Bone marrow (tissue), 2 donors: ENCODE measurements at places on chromosomes 11 and 22.
A peak's percentile ranks its signal among the peaks of the same experiment; 100 is the strongest.

- DNase-seq, result no peak
Observed at GRCh38 chr11:132101881-132102280, 731.5 kb downstream of the NTM start.

- peak; percentile 85 for DNase-seq
Observed at GRCh38 chr11:6618117-6619003, 862 bp downstream of the TPP1 start.

DNA sequence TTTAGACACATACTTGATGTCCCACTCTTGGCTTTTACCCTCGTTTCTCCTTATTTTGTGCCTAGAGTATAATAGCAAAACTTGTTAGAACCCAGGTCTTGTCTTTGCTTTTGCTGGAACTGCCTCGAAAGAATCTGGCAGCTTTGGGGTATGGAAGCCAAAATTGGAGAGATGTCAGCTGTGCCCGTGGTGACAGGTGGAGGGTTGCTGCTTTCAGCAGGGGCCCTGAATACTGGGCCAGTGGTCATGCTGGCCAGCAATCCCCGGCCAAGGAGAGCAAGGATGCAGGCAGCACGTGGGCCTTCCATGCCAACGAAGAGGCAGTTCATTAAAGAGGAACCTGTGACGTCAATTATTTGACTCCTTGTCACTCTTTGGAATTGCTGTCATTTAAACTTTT lies 181.1 kb downstream of the HIPK3 start:
- no peak for DNase-seq

DNA sequence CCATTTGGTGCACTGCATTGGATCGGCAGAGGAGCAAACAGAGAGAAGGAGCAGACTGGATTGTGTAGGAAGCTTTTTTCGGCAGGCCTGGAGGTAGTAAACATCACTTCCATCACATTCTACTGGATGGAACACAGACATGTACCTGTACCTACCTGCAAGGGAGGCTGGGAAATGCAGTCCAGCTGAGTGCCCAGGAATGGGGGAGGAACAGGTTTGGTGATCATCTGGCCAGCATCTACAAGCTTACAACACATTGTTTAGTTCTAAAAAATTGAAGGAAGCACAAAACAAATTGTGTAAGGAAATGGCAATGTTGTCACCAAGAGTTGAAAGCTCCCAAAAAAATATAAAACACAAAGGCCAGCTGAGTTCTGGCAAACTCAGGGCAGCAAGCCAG lies 19.1 kb downstream of the SMIM38 start:
- DNase-seq, result no peak

DNA sequence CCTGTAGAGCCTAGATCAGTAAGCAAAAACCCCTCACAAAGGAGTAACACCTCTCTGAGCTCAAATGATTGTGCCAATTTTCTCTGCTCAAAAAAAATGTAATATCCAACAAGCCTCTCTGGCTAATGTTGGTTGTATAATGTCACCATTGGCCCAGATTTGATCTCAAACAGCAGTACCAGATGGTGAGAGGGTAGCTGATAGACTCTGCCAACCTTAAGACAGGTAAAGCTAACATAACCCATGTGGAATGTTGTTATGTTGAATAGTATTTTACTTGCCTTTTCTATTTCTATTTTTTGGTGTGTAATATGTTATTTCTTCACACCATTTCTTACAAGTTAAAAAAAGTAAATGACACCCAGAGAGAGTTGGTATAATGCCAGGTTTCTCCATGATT lies 166.7 kb upstream of the GUCY1A2 start:
- DNase-seq, result no peak

DNA sequence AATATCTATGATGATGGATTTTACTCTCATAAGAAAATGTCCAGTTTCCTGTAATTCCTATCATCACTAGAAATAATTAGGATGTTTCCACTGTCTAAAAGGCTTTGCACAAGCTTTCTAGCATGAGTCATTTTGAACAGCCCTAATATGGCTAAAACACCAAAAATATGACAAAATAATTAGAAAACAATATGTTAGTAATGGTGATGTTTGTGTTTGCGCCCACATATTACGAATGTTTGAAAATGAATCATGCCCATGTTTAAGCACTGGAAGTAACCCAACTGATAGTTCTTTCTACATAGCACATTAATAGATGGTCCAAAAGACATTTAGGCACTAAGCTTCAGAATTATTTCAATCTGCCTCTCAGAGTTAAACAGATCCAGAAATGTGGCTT lies 96.0 kb downstream of the TRPC6 start:
- DNase-seq, result no peak

DNA sequence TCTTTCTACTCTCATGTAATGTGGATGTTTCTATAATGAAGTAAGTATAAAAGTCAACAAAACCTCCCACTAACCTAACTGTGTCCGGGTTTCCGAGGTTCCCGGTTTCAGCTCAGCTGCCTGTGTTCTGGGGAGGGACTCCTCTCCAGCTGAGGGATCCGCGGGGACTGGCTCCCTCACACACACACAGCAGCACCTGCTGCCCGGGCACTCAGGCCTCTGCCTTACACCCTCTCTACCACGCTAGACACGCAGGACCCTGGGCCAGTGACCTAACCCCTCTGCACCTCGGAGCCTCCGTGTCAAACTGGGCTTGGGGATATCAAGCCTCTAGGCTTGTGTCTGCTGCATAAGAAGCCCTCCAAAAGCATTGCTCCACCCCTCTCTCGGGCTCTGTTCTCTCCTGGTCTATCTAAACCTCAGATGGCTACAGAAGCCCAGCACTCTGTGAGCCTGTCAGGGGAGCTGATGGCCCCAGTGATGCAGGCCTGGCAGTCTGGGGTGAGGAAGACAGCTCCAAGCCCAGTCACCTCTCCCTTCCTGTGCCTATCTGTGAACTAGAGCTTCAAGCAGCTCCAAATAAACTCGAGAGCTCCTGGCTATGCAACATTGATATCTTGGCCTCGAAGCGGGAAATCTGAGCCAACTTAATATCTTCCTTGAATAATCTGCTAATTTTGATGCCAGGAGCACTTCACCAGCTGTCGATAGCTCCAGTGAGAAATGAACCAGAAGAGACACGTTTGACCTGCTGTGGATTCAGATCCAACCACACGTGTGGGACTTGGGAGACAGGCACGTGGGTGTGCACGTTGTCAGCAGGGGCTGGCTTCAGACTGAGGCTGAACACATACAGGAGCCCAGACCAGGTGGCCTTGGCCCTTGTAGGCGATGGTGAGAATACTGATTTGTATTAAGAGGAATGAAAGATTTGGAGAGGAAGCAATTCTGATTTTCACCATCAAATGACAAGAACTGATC lies 232.7 kb upstream of the B3GAT1 start:
- DNase-seq, result no peak

- no peak for DNase-seq
Observed at GRCh38 chr22:46531581-46532175, 5.7 kb downstream of the CELSR1 start.

DNA sequence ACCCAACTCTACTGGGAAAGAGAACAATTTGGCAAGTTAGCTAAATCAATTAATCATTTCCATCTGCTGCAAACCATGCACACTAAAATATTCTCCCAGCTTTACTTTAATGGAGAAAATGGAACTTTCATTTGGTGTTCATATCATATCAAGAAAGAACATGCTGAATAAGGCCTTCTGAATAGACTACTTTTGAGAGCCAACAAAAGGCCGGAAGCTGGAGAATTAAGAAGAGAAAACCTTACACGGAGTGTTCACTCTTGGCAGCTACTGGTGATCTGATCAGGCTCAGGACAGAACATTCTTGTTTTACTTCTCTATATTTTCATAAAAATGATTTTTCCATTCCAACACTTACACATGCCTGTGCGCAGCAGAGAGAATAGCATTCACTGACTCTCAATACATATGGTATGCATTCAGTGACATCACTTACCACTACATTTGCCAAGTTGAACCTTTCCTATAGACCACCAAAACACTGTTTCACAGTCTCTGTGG lies 165.3 kb downstream of the TTC28 start:
- no peak for DNase-seq

DNA sequence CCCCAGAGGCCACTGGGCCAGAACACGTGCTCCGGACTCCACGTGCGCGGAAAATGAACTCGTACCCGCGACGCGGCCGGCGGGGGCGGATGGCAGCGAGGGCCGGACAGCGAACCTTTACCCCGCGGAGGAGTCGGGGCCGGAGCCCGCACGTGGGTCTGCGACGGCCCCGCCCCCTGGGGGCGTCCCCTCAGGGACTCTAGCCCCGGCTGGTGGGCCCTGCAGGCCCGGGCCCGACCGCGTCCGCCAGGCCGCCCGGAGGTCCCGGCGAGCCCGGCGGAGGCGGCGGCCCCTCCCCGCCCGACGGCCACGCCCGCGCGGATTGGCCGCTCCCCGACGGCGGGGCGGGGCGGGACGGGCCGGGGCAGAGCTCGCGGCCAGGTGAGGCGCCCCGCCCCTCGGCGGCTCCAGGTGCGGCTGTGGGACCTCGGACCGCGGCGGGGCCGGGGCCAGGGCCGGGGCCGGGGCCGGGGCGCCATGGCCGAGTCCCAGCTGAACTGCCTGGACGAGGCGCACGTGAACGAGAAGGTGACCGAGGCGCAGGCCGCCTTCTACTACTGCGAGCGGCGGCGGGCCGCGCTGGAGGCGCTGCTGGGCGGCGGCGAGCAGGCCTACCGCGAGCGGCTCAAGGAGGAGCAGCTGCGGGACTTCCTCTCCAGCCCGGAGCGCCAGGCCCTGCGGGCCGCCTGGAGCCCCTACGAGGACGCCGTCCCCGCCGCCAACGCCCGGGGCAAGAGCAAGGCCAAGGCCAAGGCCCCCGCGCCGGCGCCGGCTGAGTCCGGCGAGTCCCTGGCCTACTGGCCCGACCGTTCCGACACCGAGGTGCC lies at the start of gene FAM83F:
FAM83F (plus strand) TSS at position 389 of the 827 bp plus-strand sequence; CDS start at position 478, 89 bp downstream.
- DNase-seq, result no peak

GRCh38 chr11:10650630-10651029 lies 42.9 kb downstream of the IRAG1 start:
- no peak for DNase-seq

- DNase-seq, result no peak
Observed at GRCh38 chr11:17780668-17781067, 46.1 kb downstream of the KCNC1 start.

- DNase-seq, result no peak
Observed at GRCh38 chr22:19115628-19116027, 6.6 kb downstream of the DGCR2 start.

DNA sequence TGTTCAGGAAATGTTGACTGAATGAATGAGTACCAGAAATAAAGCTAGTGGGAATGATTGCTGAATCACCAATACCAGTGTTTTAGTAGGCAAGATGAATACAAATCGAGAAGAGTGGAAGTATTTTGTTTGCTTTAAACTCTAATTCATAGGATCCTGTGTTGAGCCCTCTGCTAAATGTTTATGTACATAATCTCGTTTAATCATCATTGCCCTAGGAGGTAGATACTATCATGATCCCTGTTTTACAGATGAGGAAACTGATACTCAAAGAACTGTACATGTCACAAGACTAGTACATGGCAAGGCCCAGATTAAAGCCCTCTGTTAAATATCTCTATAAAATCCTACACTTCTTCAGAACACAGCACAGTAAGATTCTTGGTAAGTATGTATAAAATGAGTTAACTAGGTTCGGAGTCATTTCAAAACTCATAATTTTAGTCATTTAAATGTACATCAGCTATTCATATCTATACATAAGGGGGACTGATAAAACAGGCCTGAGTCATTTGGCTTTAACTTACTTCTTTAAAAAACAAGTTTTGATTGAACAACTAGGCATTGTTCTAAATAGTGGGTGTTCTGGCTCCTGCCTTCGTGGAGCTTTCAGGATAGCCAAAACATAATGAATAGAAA lies 97.1 kb downstream of the EXT2 start:
- no peak for DNase-seq

DNA sequence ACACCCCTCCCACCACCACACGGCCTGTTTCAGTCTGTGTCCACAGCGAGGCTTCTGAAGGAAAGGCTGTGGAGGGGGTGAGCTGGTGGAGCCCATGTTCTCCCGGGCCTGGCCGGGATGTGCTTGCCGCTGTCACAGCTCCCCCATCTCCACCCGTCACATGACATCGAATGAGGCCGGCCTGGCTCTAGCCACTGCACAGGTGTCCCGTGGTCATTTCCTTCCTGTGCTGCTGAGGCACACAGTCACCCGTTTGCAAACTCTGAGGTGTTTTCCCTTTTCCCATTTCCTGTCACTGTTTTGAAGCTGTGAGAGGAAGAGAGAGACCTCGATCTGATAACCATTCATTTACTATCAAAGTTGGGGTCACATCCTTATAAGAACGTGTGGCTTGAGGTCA lies 55.7 kb upstream of the CLDN5 start:
- no peak for DNase-seq

DNA sequence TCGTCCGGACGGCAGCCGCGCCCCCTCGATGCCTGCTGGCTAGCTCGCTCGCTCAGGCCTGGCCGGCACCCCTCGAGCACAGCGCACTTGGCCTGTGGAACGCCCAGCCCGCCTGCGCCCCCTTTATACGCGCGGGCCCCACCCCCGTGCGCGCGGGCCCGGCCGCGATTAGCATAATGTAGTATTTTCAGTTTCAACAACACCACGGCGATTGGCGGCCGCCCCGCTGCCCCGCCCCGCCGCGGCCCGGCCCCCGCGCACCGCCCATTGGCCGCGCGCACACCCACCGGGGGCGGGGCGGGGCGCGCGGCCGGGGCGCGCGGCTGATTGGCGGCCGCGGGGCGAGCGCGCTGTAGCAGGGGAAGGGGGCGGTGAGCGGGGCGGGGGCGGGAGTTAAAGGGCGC lies at the start of gene CDKN1C:
CDKN1C (minus strand) TSS at position 98 of the 404 bp plus-strand sequence. CDS start 319 bp downstream, outside the sequence.
- peak; percentile 62 for DNase-seq

- DNase-seq, result no peak
Observed at GRCh38 chr22:47914481-47915097, 1152.1 kb downstream of the TBC1D22A start.

- DNase-seq, result peak; percentile 74
Observed at GRCh38 chr11:118619444-118620197, 12.2 kb downstream of the PHLDB1 start.

GRCh38 chr22:49112661-49113626 lies 714.7 kb downstream of the BRD1 start:
- DNase-seq, result no peak

DNA sequence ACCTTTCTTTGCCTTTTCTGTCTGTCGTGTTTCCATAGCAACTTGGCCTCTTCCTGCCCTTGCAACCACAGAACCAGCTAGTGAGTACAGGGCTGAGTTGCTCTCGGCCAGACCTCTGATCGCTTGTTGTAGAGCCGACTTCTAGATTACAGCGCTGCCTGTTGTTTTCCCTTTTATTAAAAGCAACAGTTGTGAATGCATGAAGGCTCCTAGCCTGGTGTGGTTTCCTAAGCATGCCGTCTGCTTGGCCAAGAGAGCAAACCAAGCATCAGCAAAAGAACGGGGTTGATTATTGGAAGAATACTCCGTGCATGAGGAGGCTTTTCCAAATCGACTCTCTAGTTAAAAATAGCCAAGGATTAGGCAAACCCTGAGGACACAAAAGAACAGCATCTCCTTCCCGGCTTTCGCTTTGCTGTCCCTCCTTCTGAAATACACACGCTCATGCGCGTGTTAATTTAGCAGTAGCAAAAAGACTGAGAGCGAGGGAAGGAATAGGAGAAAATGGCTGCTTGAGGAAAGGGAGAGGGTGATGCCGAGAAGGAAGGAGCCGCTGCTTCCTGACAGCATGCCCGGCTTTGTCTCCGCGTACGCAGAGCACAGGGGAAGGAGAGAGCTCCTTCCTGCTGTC lies 71.5 kb upstream of the TTC12 start:
- DNase-seq, result no peak
